ENCODE measurements at places on chromosomes 2 and 18.

DNA sequence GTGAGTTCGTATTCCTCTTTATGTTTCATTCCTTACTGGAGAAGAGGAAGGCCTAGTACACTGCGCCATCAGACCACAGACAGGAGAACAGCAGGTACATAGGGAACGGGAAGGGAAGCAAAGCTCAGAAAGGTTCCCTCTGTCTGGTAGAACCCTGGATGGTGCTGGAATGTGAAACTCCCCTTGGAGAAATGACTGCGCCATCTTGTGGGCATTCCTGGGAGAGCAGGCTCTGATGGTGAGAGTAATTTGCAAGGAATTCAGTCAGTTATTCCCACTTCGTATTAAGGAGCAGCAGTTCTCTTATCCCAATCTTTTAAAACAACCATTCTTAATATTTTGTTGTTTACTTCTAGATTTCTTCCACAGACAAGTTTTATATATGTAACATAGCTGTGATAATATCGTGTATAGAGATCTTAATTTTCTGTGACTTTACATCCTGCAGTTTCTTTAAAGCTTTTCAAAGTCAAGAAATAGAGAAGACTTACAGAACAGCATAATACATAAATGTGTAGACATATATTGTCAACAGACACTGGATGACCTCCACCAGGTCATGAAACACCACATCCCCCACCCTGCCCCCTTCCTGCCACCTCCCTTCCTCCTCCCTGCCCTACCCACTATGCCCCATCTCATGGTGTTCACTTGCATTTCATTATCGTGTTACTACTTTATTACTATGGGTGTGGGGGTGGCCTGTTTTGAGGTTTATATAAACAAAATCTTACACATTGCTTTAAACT lies 83.9 kb downstream of the ARHGEF4 start:
- DNase-seq: peak; percentile 29

- DNase-seq: no peak
Measured at GRCh38 chr2:84924173-84925106, 19.0 kb downstream of the TMSB10 start.

DNA sequence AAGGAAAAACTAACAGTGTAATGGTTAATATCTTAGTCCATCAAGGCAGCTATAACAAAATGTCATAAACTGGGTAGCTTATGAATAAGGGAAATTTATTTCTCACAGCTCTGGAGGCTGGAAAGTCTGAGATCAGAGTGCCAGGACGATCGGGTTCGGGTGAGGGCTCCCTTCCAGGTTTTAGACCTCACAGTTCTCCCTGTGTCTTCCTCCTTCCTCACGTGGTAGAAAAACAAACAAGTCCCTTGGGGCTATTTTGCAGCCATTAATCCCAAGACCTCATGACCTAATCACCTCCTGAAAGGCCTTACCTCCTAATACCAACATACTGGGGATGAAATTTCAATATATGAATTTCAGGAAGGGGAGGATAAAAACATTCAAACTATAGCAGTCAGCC lies 455.9 kb downstream of the CNTNAP5 start:
- DNase-seq: no peak

DNA sequence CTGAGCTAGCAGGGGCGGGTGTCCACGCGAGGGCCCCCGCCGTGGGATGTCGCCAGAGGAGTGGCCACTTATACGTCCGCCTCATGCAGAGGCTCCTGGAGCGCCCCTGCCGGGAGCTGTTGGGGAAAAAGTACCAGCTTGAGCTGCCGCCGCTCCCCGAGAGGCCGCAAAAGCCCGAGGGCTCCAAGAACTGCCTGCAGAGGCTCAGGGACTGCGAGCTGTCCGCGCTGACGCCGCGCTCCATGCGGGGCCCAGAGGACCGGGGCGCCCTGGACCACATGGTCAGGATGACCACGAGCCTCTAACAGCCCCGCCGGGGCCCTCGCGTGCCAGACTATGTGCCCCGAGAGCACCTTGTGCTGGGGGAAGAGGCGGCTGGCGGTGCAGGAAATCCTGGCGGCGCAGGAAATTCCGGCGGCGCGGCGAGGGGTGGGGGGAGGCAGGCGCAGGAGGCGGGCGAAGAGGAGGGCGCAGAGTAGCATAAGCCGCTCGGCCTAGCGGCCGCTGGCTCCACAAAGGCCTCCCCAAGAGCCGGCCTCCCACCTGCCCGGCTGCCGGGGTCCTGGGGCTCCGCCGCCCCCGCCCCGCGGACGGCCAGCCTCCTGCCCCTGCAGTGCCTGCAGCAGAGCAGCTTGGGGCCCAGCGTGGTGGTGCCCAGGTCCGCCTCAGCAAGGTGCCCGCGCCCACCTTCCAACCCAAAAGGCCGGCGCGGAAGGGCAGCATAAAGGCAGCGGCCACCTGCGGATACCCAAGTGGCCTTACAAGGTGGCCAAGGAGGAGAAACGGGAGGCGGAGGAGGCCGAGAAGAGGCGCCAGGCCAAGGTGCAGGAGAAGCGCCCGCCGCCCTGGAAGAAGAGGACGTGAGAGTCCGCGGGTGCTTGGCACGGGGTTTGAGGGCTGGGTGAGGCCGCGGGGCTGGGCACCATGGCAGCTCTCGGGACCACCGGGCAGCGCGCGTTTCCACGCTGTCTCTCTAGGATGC lies 42.1 kb upstream of the TRIM43B start:
- peak; percentile 38 for DNase-seq

GRCh38 chr2:181760521-181760920 lies 80.2 kb upstream of the NEUROD1 start:
- no peak for DNase-seq

DNA sequence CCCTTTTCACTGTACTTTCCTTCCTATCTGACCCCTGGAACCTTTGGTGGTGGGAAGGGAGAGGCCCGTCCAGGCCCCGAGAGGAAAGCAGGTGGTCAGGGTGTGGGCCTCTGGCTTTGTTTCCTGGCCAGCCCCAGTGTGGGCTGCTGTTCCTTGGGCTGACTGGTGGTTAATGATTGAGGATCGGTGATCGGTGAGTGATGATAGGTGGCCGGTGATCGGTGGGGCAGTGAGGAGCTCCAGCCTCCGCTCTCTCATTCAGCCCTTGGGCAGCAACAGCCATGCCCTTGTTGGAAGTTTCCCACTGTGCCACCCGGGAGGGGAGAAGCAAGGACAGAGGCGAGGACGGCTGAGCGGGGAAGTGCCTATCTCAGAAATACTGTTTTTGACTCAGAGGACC lies 7.3 kb downstream of the ACKR3 start:
- no peak for DNase-seq

DNA sequence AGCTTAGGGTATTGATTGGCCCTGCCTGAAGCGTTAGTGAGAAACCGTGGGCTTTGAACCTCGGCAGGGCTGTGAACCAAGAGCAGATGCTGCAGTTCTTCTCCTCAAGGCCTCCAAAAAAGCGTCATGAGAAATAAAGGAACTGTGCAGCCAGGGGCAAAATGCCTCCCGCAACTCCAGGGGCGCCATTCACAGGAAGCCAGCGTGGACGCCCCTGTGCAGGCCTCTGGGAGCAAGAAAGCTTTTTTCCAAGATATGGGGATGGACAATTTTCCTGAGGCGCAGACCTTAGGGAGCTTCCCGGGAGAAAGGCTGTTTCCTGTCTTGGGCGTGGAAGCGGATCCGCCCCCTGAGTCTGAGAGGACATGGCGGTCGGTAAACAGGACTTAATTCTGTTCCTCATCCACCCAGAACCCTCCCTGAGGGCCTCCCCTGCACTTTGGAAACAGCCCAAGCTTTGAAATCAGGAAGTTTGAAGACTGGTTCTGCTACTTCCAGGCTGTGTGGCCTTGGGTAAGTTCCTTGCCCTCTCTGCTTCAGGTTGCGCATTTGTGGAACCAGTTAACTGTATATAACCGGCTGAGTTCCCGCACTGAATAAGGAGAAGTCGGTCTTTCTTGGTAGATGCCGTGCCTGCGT lies 29.6 kb upstream of the CABLES1 start:
- DNase-seq: no peak

DNA sequence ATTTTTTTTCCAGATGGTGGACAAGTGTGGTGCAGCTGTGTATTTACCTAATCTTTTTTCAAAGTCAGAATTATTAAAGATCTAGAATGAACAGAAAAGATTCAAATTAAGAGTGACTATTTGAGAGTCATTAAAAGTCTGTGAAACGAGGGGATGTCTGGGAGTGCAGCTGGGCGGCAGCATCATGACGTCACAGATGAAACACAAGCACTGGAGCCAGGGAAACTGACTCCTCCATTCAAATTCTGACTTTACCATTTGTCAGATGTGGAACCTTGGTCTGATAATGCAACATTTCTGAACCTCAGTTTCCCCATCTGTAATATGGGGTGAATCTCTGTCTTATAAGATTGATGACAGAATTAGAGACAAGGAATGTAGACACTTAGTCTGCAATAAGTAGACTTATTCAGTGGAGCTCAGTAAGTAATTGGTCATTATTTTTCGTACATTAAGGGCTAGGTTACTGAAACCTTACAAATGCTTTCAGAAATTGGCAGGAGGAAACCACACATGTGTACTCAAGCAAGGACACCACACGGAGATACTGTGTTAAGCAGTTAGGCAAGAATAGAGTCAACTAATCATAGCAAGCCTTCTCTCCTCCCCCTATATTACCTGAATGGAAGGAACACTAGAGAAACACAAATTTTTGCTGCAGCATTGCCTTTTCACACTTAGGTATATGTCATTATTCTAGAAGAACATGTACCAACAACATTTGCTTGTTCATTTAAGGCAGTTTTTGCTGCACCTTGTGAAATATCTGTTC lies 27.8 kb upstream of the CXXC1 start:
- DNase-seq: no peak
